ENCODE measurements at places on chromosomes 2 and 18.
A peak's percentile ranks its signal among the peaks of the same experiment; 100 is the strongest.

- no peak for DNase-seq
Measured at GRCh38 chr2:33240178-33240577, 236.3 kb upstream of the RASGRP3 start.

DNA sequence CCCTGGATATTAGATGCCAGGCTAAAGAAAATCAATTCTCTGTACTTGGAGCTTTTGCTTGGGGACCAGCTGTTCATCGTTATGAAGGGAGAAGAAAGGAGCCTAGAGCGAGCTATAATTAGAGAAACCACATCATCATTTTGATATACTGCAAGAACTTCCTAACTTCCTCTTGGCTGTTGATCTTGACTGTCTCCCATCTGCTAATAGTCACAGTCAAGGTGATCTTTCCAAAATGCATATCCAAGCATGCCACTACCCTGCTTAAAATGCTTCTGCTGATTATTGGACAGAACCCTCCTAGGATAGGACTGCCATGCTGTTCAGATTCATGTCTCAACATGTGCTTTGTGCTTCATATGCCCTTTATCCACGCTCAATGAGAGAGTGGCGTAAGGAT is 54.8 kb downstream of the RAPGEF4 start:
- peak; percentile 6 for DNase-seq

- DNase-seq: no peak
Measured at GRCh38 chr2:113976277-113976928, 86.5 kb downstream of the ACTR3 start.

DNA sequence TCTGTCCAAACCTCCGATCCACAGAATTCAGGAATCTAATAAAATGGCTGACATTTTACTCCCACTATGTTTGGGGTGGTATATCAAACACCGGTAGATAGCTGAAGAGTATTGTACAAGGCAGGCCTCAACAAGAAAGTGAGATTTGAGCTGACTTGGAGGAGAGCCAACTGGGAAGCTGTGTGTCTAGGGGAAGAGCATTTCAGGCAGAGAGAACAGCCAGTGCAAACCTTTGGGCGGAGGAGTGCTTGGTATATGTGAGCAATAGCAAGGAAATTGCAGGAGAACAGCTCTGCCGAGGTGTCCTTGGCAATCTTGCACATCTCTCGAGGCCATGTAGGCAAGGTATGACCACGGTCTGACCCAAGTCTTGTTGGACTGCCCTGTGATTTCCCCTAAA is 1.8 kb upstream of the MERTK start:
- peak; percentile 75 for DNase-seq

DNA sequence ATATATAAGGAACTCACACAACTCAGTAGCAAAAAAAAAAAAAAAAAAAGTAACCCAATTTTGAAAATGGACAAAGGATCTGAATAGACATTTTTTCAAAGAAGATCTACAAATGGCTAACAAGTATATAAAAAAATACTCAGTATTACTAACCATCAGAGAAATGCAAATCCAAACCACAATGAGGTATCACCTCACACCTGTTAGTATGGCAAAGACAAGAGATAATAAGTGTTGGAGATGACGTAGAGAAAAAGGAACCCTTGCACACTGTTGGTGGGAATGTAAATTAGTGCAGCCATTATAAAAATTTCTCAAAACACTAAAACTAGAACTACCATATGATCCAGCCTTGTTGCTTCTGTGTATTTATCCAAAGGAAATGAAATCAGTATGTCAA is 5.8 kb upstream of the CNDP1 start:
- DNase-seq: no peak

- DNase-seq: no peak
Measured at GRCh38 chr2:173059971-173060461, 15.6 kb upstream of the MAP3K20 start.

All from NCI-H1105 treated with DMSO at 0.1 percent for 48 hours (cell line).